ENCODE measurements at places on chromosomes 4 and X. TPM values are rescaled to one million over a fixed set of nuclear protein-coding genes. Genes with fewer than 3 reads are reported as not detected.

- no peaks in the 10 kb centered on the region for H3K27me3 ChIP-seq
- no peak overlapping the region for H3K4me3 ChIP-seq
- H3K27ac ChIP-seq, result no peak overlapping the region
- DNase-seq, result no peak
These were observed 92.0 kb upstream of the SRD5A3 start for GRCh38 chr4:55253948-55254593.

FGFBP1 gene
- not detected for total RNA-seq

CXCL11 gene
- 0.60 TPM for total RNA-seq

DNA sequence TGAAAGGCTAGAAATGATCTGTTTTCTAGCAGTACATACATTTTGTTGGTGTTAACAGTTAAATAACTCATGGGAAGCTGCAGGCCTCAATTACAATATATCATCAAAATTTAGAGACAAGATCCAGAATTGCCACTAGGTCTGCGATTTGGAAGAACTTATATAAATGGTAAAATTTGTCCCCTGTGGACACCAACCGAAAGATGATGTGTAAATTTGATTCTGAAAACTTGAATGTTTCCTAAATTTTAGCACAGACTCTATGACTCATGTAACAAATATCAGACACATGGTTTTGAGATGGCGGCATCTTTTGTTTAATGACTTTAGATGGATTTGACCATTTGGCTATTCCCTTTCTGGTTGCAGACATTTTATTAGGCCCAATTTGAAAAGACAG, 6.0 kb upstream of the HPGDS start:
- H3K4me3 ChIP-seq, result no peak overlapping the region
- no peaks in the 10 kb centered on the region for H3K4me1 ChIP-seq
- H3K36me3 ChIP-seq, result no peaks in the 10 kb centered on the region
- DNase-seq, result no peak
- H3K27ac ChIP-seq, result no peak overlapping the region

DNA sequence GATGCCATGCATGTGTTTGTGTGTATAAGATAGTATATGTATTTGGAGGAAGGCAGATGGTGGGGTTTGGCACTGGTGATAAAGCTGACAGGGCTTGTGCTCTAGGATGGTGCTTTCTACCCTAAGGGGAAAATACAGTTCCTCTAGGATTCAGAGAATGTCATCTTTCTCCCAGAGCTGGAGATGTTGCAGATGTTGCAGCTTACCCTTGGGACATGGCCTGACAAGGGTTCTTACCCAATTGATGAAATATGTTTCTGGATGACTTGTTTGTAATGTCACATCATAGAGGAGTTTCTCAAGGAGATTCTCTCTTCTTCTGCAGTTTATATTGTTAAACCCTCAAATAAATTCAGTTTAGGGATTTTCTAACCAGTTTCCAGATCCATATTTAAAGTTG, 52.5 kb upstream of the PITX2 start:
- no peaks in the 10 kb centered on the region for H3K4me1 ChIP-seq
- no peaks in the 10 kb centered on the region for H3K27me3 ChIP-seq
- H3K27ac ChIP-seq, result no peak overlapping the region

DNA sequence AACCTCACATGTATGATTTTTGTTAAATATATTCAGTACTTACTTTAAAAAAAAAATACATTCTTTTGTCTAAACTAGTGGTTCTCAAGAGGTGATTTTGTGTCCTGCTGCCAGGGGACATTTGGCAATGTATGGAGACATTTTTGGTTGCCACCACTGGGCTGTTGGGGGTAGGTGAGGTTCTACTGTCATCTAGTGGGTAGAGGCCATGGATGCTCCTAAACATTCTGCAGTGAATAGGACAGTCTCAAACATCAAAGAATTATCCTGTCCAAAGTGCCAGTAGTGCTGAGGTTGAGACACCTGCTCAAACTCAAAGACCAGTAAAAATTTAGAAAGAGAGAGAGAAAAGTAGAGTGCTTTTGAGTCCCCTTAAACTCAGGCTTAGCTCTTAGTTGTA, 32.9 kb upstream of the PGM2 start:
- no peaks in the 10 kb centered on the region for H3K27me3 ChIP-seq
- H3K36me3 ChIP-seq, result no peaks in the 10 kb centered on the region
- peaks cover 7% of the 10 kb centered on the region for H3K4me1 ChIP-seq
- no peak overlapping the region for H3K27ac ChIP-seq
- no peak for DNase-seq

- no peaks in the 10 kb centered on the region for H3K36me3 ChIP-seq
- no peaks in the 10 kb centered on the region for H3K27me3 ChIP-seq
- H3K4me3 ChIP-seq, result no peak overlapping the region
- DNase-seq, result no peak
These were observed 1353.8 kb downstream of the C4orf33 start for GRCh38 chr4:130449741-130450140.

- DNase-seq, result no peak
- no peaks in the 10 kb centered on the region for H3K27me3 ChIP-seq
- no peak overlapping the region for H3K27ac ChIP-seq
- H3K4me1 ChIP-seq, result no peaks in the 10 kb centered on the region
These were observed 89.1 kb downstream of the PCDH18 start for GRCh38 chr4:137443031-137443800.

GRCh38 chr4:17112292-17112659, 213.8 kb upstream of the LDB2 start:
- no peak overlapping the region for H3K27ac ChIP-seq
- no peaks in the 10 kb centered on the region for H3K27me3 ChIP-seq
- no peaks in the 10 kb centered on the region for H3K4me1 ChIP-seq
- no peaks in the 10 kb centered on the region for H3K36me3 ChIP-seq
- no peak overlapping the region for H3K4me3 ChIP-seq
